ENCODE measurements at places on chromosomes 3 and 15. TPM values are rescaled to one million over a fixed set of nuclear protein-coding genes. Genes with fewer than 3 reads are reported as not detected.

GRCh38 chr3:24487325-24488262, 7.1 kb downstream of the THRB start:
- H3K4me3 ChIP-seq = no peak overlapping the region
- no peaks in the 10 kb centered on the region for H3K4me1 ChIP-seq

DNA sequence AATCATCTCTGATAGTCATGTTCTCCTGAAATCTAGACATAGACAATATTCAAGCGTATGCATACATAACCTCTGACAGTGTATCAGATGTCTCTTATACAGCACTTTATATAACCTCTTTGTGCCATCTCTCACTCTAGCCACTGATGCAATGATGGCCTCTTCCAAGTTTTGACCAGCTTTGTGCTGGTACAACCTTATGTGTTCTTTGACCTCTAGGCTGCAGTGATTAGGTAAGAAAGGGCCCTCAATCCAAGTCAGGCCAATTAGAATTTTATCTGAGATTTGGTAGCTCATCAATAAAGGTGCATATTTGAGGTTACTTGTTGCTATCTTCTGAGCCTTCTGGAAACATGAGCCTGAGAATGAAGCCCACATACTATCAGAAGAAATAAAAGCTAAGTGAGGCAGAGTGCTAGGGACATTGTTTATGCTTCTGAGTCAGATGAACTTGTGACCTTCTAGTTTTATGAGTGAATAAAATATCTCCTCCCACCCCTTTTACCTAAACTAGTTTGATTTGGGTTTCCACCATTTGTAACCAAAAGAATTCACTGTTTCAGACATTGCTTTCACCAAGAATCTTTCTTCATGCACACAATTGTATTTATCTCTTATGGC, 283.2 kb upstream of the SUCLG2 start:
- peaks cover 13% of the 10 kb centered on the region for H3K4me1 ChIP-seq
- no peak overlapping the region for H3K4me3 ChIP-seq
- H3K36me3 ChIP-seq = no peaks in the 10 kb centered on the region
- no peak for DNase-seq
- no peaks in the 10 kb centered on the region for H3K27me3 ChIP-seq

DNA sequence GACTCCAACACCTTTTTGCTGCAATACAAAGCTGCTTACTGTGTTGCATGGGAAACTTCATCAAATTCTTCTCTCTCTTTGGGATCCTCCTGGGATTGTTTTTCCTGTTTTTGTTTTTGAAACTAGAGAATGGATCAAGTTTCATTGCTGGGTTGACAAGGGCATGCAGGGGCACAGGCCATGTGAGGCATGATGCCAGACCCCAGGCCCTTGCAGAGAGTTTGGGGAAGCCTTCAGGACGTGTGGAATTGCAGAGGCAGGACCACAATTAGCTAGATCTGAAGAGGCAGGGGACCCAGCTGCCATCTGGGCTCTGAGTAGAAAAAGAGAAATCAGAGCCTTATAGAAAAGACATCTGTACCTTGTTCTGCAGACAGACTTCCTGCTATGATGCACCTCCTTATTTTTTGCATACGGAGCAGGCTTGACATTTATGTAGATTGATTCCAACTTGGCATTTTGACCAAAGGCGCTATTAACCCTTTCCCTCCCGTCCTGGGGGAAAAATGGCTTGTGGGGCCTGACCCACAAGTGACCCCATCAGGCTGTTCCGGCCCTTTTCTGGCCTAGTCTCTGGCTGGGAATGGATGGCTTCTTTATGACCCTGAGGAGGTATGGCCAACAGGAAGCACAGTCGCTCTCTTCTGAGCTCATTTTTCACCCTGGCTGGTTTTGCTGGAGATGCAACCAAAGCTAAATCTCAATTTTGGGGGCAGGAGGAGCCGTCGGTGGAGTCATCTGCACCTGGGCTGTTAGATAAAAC, 44.3 kb upstream of the CHRNB4 start:
- H3K36me3 ChIP-seq = no peaks in the 10 kb centered on the region
- H3K4me3 ChIP-seq = no peak overlapping the region
- no peaks in the 10 kb centered on the region for H3K4me1 ChIP-seq
- H3K27ac ChIP-seq = no peak overlapping the region

DNA sequence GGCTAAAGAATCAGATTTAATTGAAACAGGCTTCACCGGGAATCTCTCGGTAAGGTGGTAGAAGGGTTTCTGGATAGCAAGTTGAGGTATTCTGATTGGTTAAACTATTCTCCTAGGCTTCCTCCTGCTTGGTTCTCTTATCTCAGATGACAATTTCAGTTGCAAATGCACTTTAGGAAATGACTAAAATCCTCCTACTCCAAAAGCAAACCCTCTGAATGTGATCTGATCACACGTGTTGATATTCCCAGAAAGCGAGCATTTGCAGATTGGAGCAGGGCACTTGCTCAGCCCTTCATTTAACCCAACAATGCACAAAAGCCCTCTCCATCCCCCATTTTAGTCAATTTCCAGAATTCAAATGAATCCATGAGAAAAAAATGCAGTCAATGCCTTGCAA, 55.6 kb upstream of the ICE2 start:
- DNase-seq = no peak
- peaks cover 30% of the 10 kb centered on the region for H3K4me1 ChIP-seq

- no peaks in the 10 kb centered on the region for H3K4me1 ChIP-seq
- H3K27me3 ChIP-seq = no peaks in the 10 kb centered on the region
- no peak overlapping the region for H3K4me3 ChIP-seq
- no peak for DNase-seq
- no peaks in the 10 kb centered on the region for H3K36me3 ChIP-seq
These were observed 23.1 kb upstream of the EIF4A2 start for GRCh38 chr3:186760141-186760833.

- H3K27ac ChIP-seq = peak overlapping the region; percentile 4
- H3K36me3 ChIP-seq = peaks cover 41% of the 10 kb centered on the region
- no peaks in the 10 kb centered on the region for H3K27me3 ChIP-seq
- H3K4me3 ChIP-seq = no peak overlapping the region
- DNase-seq = no peak
These were observed 26.3 kb downstream of the FBXO22 start for GRCh38 chr15:75929799-75930565.

DNA sequence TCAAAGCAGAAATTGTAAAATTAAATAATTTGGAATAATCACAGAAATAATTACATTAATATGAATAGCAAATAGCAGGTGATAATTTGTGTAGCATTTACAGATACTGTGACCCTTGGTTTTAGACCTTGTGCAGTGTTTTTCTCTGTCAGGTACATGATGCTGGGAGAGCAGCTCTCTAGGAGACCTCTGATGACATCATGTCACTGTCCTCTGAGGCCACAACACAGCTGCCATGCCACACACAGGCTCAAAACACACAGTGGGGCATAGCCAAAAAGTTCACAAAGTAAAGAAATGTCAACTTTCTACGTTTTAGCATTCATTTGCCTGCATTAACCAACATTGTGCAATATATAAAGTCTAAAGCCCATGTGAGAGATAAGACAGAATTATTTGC, 71.8 kb upstream of the ZBTB20 start:
- no peaks in the 10 kb centered on the region for H3K36me3 ChIP-seq
- H3K4me1 ChIP-seq = peaks cover 2% of the 10 kb centered on the region
- no peak overlapping the region for H3K27ac ChIP-seq
- no peaks in the 10 kb centered on the region for H3K27me3 ChIP-seq

DNA sequence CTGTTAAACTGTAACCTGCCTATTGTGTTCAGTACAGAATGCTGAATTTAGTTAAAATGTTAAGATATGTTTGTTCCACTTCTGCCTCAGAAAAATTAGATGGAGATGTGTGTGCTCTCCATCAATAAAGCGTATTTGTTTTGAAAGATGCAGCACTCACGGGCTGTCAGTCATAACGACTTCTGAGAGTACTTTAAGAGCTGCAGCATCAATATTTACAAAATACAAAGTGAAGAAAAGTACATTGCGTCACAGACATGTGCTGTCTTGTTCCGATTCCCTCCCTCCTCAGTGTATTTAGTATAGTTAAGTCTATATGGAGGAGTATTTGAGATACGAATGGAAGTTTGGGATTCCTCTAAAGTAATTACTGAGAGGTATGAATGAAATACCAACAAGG, 166.6 kb downstream of the BBX start:
- H3K36me3 ChIP-seq = peaks cover 1% of the 10 kb centered on the region
- DNase-seq = no peak
- no peak overlapping the region for H3K27ac ChIP-seq

DNA sequence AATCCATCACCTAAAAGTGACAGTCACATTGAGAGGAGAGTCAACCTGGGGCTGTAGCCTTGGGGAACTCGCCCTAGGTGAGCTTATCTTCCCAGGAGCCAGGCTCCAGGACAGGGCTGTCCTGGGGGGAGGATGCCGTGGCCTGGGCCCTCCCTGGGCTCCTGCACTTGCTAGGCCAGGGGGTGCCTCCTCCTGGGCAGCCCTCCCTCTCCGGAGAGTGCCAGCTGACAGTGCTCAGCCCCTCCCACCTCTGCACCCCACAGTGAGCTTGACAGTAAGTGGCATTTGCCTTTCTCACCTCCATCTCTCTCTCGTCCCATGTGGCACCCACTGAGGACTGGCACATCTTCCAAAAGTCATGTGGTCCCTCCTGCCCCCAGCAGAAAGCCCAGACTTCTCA, 19.1 kb downstream of the UROC1 start:
- H3K4me3 ChIP-seq = no peak overlapping the region
- H3K4me1 ChIP-seq = peaks cover 15% of the 10 kb centered on the region
- H3K27me3 ChIP-seq = no peaks in the 10 kb centered on the region
- peak overlapping the region; percentile 63 for H3K27ac ChIP-seq
- H3K36me3 ChIP-seq = no peaks in the 10 kb centered on the region
- no peak for DNase-seq

DNA sequence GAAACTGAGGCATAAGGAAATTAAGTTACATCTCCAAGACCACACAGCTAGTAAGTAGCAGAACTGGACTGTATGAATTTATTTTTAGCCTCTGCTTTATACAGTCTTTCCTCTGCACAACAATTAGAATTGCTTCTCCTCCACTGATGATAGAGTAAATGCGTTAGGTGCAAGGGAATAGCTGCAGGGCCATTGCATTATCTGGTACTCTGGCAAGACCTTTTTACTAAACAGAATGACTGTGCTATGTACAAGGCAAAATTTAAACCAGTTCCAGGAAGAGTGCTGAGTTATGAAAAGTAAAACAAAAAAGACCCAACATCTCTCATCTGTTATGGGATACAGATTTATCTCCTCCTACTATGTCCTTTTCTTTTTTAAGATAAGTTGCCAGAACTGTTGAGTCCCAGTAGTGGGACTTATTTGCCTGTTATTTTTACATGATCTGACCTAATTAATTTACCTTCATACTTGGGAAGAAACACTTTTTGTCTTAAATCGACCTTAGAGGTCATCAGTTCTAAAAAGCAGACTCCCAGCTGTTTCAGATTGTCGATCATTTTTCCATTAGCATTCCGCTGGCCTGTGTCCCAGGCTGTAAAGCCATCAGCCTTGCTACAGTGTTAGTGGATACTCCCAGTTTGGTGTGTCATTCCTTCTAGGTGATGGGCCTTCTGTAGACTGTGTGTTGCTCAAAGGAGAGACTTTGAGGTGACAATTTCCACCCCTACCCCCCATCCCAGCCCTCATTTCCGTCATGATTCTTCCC, 147.5 kb upstream of the NUDT16 start:
- no peak overlapping the region for H3K4me3 ChIP-seq
- no peaks in the 10 kb centered on the region for H3K4me1 ChIP-seq
- H3K27ac ChIP-seq = no peak overlapping the region
- DNase-seq = no peak
- no peaks in the 10 kb centered on the region for H3K27me3 ChIP-seq

The CCDC174 gene
- total RNA-seq = 24.0 TPM

- H3K27ac ChIP-seq = peak overlapping the region; percentile 86
- peaks cover 17% of the 10 kb centered on the region for H3K27me3 ChIP-seq
- peak overlapping the region; percentile 75 for H3K4me3 ChIP-seq
- DNase-seq = peak; percentile 60
- peaks cover 58% of the 10 kb centered on the region for H3K4me1 ChIP-seq
- H3K36me3 ChIP-seq = peaks cover 16% of the 10 kb centered on the region
These were observed 112.8 kb upstream of the ICE2 start for GRCh38 chr15:60591496-60592370.

DNA sequence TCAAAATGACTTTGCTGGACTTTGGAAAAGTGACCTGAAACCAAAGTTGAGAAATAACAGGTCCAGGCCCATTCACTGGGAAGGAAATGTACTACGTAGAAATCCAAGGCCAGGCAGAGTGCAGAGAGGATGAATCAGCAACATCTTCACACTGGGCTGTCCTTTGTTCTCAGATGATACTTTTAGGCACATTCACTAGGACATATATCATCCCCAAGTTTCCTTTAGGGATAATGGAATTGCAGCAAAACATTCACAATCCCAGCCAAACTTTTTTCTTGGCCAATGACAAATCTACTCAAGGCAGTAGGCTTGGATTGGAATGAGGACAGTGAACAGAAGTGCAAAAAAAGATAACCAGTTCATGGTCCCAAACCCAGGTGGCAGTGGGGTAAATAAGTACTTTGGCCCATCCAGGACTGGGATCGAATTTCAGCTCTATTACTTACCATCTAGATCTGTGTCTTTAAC, 75.1 kb downstream of the CLDN11 start:
- H3K36me3 ChIP-seq = no peaks in the 10 kb centered on the region
- no peak overlapping the region for H3K4me3 ChIP-seq
- no peaks in the 10 kb centered on the region for H3K27me3 ChIP-seq
- no peak for DNase-seq
- H3K27ac ChIP-seq = no peak overlapping the region
- no peaks in the 10 kb centered on the region for H3K4me1 ChIP-seq

DNA sequence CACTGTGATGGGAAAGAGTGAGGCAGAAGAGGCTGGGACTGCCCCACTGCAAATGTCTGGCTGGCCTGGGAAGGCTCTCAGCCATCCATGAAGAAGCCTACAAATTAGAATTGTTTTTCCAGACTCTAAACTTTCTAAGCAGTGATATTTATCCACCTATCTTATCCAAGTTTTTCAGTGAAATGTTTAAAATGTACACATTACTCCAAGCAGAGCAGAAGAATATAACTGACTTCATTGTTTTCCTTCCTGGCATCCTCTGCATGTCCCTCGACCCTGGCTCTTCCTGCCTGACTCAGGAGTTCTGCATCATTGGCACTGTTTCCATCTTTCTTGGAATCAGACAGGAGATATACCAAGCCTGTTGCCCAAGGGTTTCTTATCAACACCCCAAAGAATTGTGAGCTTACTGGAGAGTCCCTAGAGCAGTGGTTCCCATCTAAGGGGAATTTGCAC, 401.5 kb upstream of the PROK2 start:
- H3K27ac ChIP-seq = no peak overlapping the region
- H3K36me3 ChIP-seq = no peaks in the 10 kb centered on the region
- H3K27me3 ChIP-seq = peaks cover 2% of the 10 kb centered on the region
- DNase-seq = no peak

GRCh38 chr3:132654190-132654589, 5.4 kb downstream of the ACAD11 start:
- no peak overlapping the region for H3K4me3 ChIP-seq
- no peaks in the 10 kb centered on the region for H3K36me3 ChIP-seq
- H3K27me3 ChIP-seq = no peaks in the 10 kb centered on the region
- DNase-seq = no peak

GRCh38 chr3:54663501-54664011, 264.3 kb downstream of the LRTM1 start:
- H3K36me3 ChIP-seq = no peaks in the 10 kb centered on the region
- H3K27me3 ChIP-seq = no peaks in the 10 kb centered on the region
- H3K27ac ChIP-seq = no peak overlapping the region
- DNase-seq = no peak
- no peaks in the 10 kb centered on the region for H3K4me1 ChIP-seq

The CAMK2N2 gene
- total RNA-seq = not detected
